Skin of body (tissue), 3 donors: ENCODE measurements at places on chromosomes 7 and 10. TPM values are rescaled to one million over a fixed set of nuclear protein-coding genes. Genes with fewer than 3 reads are reported as not detected.

GRCh38 chr7:134865001-134865845 is 85.8 kb downstream of the CALD1 start:
- peak; percentile 32 for DNase-seq

DNA sequence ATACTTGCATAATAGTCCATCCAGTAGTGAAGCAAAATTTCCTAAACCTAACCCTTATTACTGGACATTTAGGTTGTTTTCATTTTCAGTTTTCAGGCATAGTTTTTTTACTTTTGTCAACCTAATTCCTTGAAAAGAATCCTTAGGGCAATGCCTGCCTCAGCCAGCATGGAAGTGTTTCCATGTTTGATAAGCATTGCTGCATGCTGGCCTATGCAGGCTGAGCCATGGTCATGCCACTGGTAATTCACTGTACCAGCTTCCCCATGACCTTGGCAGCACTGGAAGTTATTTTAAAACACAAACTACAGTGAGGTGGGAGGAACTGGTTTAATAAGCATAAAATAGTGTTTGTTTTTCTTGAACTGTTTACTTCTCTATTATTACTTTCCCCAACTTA is 27.8 kb upstream of the PLCE1 start:
- no peak for DNase-seq

Gene PLCE1
- 8.6 TPM for total RNA-seq

- DNase-seq: no peak
Observed at GRCh38 chr10:124086787-124087671, 6.4 kb downstream of the CHST15 start.

Gene INMT
- total RNA-seq: 5.9 TPM

Gene FGL2
- total RNA-seq: 29.5 TPM

Gene SLC13A1
- not detected for total RNA-seq

- DNase-seq: no peak
Observed at GRCh38 chr7:78399033-78399769, 600.6 kb downstream of the PHTF2 start.

- peak; percentile 6 for DNase-seq
Observed at GRCh38 chr7:41447450-41448042, 255.3 kb downstream of the INHBA start.

Gene CLCN1
- 0.20 TPM for total RNA-seq

- no peak for DNase-seq
Observed at GRCh38 chr7:151793991-151794507, 82.9 kb downstream of the PRKAG2 start.

Gene GALNT17
- total RNA-seq: 6.3 TPM

Gene LIPJ
- total RNA-seq: 0.49 TPM

Gene JAKMIP3
- total RNA-seq: 0.39 TPM
